ENCODE measurements at places on chromosomes 13 and 19.

DNA sequence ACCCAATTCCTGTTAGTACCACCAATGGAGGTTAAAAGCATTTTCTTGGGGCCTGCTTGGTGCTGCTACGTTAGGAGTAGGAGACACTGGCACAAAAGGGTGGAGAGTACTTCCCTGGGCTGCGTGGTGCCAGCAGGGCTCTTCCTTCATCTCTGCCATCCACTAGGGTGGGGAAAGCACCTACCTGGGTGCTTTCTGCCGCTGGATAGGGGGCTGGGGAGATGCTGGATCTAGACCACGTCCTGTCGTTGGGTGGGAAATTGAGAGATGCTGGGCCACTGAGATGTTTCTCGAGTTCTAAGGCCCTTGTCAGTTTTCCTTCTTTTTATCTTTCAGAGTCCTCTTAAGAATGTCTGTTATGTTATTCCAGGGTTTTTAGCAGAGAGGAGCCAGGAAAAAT, 6.7 kb upstream of the FCGBP start:
- H3K36me3 ChIP-seq: peaks cover 40% of the 10 kb centered on the region
- H3K4me3 ChIP-seq: peak overlapping the region; percentile 77
- peak overlapping the region; percentile 94 for H3K27ac ChIP-seq
- H3K4me1 ChIP-seq: peaks cover 75% of the 10 kb centered on the region
- DNase-seq: peak; percentile 27

DNA sequence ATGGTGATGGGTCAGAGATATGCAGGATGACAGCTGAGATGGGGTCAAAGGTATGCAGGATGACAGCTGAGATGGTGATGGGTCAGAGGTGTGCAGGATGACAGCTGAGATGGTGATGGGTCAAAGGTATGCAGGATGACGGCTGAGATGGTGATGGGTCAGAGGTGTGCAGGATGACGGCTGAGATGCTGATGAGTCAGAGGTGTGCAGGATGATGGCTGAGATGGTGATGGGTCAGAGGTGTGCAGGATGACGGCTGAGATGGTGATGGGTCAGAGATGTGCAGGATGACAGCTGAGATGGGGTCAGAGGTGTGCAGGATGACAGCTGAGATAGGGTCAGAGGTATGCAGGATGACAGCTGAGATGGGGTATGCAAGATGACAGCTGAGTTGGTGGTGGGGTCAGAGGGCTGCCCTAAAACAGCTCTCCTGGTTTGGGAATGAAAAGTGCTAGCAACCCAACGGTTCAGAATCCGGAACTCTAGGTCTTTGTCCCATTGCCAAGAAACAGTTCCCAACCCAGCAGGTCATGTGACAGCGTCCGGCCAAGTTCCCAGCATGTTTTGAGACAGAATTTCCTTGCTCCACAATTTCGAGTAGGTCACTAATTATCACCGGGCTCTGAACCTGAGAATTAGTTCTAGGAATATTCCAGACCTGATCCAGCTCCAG, 3.2 kb downstream of the SELENOW start:
- peaks cover 9% of the 10 kb centered on the region for H3K4me1 ChIP-seq
- peaks cover 20% of the 10 kb centered on the region for H3K36me3 ChIP-seq
- H3K4me3 ChIP-seq: no peak overlapping the region

DNA sequence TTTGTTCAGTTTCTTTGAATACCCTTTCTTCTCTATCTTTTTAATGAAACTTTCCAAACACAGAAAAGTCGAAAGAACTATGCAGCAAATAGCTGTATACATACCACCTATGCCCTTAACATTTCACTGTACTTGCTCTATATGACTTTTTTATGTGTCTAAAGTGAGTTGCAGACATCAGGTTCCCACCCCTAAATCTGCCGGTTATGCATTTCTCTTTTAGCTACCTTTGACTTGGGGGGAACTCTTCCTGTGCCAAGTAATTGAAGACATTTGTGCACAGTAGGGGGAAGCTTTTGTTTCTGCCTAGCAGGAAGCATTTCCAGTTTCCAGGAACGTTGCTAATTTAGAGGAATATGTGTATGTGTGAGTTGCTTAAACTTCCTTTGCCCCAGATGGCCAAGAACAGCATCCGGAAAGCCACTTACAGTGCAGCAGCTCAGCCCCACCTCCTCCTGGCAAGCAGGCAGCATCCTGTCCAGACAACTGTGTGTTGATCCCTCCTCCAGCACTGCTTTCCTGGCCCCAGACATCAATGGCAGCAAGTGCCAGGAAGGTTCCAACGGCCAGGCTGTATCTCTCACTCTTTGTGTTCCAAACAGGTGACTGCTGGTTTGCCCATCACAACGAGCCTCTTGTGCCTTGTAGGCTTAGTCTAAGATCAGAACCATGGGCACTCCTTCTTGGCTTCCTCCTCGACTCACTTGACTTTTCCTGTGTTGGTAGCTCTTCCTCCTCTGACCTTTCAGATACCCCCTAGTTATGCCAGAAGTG, 14.7 kb upstream of the GRAMD1A start:
- peaks cover 11% of the 10 kb centered on the region for H3K36me3 ChIP-seq
- peak overlapping the region; percentile 75 for H3K4me3 ChIP-seq
- H3K27ac ChIP-seq: peak overlapping the region; percentile 89

GRCh38 chr19:2251106-2252054, 2.3 kb downstream of the AMH start:
- H3K4me1 ChIP-seq: peaks cover 2% of the 10 kb centered on the region
- no peaks in the 10 kb centered on the region for H3K36me3 ChIP-seq
- no peak overlapping the region for H3K27ac ChIP-seq
- peaks cover 13% of the 10 kb centered on the region for H3K27me3 ChIP-seq

- H3K27me3 ChIP-seq: peaks cover 34% of the 10 kb centered on the region
- no peak for DNase-seq
- H3K4me1 ChIP-seq: peaks cover 9% of the 10 kb centered on the region
- no peaks in the 10 kb centered on the region for H3K36me3 ChIP-seq
- H3K27ac ChIP-seq: no peak overlapping the region
Observed at GRCh38 chr19:44850641-44851109, 4.6 kb downstream of the NECTIN2 start.

Data from activated naive CD8-positive, alpha-beta T cell treated with anti-CD3 and anti-CD28 coated beads for 36 hours (primary cell).